ENCODE measurements at places on chromosomes 7 and 10.

DNA sequence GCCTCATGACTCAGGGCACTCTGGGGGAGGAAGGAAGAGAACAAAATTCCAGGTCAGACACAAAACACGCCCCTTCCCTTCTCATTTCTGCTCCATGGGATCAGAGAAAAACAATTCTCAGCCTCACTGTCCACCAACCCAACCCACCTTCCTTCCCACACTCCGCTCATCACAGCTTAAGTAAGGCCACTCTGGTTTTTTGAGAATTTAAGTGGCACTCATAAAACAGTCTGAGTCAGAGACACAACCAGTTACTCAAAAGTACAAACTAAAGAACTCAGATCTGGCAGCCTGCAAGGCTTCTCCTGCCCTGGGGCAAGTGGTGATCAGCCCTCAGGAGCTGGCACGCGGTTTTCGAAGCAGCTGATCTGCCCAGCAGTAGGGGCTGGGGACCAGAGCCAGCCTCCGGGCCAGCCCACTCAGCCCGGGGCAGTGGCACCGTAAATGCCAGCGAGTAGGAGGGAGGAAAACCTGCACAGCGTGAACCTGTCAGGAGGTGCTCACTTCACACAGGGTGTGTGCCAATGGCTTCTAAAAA, 39.1 kb upstream of the ABLIM1 start:
- no peak for DNase-seq

DNA sequence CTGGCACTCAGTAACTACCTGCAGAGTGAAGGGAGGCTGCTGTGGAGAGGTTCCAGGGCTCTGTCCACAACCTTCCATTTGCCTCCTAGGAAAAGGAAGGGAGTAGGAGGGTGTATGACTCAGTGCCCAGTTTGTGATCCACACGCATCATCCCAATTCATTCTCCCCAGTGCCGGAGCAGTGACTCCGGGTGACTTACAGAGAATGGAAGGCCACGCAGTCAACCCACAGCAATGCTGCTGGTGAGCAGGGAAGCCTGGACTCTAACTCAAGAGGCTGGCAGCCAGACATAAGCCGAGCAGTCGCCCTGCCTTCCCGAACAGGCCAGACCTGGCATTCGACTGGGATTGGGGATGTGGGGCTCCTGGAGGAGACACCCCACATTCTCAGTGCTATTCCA, 139.9 kb downstream of the SH3PXD2A start:
- DNase-seq: no peak

GRCh38 chr7:106304568-106304967, 19.8 kb upstream of the NAMPT start:
- no peak for DNase-seq

- DNase-seq: no peak
Observed at GRCh38 chr10:89399956-89400355, 7.5 kb downstream of the IFIT1 start.

DNA sequence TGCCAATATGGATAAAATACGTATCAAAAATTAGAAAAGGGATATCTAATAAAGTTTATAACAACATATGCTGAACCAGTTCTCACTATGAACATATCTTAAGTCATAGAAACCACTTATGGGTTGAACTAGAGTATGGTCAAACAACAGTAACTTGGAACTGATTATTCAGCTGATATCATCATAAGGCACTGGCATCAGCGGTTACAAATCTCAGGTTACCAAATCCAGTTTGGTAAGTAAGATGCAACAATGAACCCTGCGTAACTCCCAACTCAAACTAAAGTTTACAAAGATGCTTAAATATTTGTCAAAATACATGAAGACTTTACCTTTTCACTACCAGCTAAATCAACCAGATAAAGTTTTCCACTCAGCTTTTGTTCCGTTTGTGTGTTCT, 19.3 kb downstream of the KIF5B start:
- DNase-seq: no peak

- no peak for DNase-seq
Observed at GRCh38 chr10:47364366-47364765, 16.2 kb downstream of the RBP3 start.

DNA sequence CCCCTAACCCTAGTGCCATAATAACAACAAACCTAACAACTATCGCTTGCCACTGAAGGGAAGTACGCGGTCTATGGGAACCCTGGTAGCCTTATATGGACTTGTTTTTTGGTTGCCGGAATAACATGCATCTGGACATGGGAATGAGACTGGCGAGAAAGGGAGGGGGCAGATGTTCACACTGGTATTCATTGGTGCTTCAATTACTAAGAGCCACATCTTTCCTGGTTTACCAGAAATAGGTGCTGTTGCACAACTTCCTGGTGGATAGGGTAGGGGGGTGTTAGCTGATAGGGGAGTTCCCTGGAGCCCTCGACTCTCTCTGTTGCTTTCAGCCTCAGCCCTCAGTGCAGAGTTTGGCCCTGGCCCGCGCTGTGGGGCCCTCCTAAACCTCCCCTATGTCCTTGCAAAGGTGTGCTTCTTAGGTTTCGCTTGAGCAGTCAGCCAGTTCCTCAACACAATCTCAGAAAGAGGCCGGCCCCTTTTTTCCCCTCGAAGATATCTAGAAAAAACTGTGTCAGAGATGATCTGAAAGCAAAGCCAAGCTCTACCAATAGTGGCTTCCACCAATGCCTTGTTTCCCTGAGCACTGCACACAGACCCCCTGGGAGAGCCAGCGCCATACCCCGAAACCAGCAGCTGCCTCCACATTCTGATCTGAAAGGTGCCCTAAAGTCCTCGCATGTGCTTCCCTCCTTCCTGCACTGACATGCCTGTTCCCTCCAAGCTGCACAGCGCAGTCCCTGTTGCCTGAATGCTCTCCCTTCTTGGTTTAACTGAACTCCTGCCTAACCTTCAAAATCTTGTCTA, 13.5 kb downstream of the TBXAS1 start:
- DNase-seq: no peak

DNA sequence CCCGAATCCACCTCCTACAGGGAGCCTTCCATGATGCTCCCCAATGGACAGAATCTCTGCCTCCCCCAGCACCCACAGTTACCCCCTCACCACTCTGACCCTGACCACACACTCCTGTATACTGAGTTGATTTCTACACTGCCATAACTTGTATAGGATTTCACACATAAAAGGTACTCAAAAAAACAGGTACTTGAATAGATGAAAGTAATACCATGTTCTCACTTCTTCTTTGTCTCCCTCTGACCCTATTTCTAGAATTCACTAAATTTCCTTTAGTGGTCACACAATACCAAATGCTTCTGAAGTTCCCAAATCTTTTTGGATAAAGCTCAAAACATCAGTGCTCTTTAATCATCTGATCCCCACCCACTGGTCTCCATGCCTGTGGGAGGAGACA, 45.4 kb downstream of the HSPA12A start:
- DNase-seq: no peak

- no peak for DNase-seq
Observed at GRCh38 chr10:102152545-102152890, 329 bp downstream of the NOLC1 start.

GRCh38 chr10:104614245-104614831, 26.8 kb upstream of the SORCS3 start:
- peak; percentile 23 for DNase-seq

DNA sequence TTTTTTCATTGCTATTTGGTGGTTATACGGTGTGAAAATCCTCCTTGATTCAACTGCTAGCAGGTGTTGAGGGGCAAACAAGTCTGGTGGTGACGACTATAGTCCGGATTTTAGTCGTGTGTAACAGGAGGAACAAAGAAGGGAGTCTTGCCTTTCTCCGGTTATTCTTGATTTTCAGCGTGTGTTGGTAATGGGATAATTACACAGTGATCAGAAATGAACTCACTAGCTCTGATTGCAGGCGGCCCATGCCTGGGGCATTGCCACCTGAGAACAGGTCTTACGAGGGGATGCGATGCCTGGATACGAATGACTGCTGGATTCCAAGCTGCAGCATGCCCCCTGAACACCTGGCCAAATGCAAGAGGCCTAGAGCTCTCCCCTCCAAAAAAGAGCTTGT, 72.8 kb downstream of the CAMK1D start:
- DNase-seq: no peak

DNA sequence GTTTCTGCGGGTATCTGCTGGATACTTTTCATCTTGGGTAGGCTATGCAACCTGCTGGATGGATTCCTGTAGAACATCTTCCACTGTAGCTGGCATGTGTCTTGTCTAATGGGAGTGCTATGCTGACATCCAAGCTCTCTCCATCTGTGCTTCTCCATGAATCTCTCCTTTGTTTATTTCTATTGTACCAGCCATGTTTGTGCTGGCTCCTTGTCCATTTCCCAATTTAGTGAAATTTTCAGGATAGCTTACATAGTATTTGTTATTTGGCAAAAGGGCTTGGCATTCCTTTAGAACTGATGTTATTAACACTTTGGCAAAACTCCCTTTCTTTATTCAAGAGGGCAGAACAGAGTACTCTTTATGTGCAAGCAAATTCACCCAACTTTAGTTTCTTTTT, 198.0 kb downstream of the CSTF2T start:
- no peak for DNase-seq

- no peak for DNase-seq
Observed at GRCh38 chr10:13571541-13571940, 15.2 kb upstream of the PRPF18 start.

DNA sequence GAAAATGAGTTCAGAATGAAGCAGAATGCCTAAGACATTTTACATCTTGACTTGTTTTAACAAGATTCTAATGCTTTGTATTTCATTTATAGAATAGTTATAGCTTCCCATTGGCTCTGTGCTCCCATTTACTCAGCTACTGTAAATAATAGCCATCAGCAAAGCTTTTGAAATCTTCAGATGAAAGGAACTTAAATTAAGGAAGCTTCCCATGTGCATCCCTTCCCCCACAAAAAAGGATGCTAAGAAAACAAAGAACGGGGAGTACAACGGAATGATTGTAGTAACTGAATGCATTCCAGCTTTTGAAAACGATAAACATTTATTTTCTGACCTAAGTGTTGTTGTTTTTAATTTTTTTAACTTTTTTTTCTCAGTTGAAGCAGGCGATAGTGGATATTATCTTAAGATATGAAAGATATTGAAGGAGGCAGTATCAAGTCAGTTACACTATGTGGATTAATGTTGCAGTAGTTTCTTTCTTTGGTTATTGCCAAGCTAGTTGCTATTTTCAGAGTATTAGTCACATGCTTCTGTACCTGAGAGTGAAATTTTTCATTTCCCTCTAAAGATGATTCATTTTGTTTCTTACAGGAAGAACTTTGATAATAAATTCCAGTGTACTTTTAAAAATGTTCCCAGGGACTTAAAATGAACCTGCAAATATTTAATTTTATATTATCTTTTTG, 129.2 kb downstream of the KCND2 start:
- DNase-seq: no peak

DNA sequence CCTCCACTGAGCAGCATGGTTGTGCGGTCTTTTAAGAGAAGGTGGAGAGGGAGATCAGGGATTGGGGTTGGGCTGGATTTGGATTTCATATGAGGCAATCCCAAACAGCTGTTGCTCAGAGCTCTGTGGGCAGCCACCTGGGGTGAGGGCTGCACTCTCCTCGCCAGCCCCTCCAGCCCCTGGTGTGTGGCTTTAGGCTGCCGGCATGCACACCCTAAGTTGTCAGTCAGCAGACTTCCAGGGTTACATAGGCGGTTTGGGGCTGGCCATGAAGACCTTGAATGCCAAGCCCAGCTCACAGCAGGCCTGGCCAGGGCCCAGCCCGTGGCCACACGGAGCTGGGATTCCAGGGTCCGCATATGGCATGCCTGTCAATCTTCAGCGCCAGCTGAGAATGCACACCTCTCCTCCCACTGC, 54.8 kb downstream of the ZMIZ1 start:
- no peak for DNase-seq

DNA sequence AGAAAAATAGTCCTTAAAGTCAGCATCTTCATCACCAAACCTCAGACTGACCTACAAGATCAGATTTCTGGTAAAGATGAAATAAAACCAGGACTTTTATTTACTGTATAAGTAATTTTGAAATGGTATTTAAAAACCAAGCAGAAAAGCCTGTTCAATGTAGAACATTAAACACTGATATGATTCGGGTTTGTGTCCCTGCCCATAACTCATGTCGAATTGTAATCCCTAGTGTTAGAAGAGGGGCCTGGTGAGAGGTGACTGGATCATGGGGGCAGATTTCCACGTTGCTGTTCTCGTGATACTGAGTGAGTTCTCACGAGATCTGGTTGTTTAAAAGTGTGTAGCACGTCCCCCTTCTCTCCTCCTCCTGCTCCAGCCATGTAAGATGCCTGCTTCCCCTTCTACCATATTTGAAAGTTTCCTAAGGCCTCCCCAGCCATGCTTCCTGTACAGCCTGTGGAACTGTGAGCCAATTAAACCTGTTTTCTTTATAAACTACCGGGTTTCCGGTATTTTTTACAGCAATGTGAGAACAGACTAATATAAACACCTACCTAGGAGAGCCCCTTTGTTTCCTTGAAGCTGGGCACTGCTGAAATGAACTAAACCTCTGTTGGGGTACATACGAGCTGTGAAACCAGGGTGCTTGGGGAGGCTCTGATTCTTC, 120.1 kb downstream of the KMT2E start:
- no peak for DNase-seq

DNA sequence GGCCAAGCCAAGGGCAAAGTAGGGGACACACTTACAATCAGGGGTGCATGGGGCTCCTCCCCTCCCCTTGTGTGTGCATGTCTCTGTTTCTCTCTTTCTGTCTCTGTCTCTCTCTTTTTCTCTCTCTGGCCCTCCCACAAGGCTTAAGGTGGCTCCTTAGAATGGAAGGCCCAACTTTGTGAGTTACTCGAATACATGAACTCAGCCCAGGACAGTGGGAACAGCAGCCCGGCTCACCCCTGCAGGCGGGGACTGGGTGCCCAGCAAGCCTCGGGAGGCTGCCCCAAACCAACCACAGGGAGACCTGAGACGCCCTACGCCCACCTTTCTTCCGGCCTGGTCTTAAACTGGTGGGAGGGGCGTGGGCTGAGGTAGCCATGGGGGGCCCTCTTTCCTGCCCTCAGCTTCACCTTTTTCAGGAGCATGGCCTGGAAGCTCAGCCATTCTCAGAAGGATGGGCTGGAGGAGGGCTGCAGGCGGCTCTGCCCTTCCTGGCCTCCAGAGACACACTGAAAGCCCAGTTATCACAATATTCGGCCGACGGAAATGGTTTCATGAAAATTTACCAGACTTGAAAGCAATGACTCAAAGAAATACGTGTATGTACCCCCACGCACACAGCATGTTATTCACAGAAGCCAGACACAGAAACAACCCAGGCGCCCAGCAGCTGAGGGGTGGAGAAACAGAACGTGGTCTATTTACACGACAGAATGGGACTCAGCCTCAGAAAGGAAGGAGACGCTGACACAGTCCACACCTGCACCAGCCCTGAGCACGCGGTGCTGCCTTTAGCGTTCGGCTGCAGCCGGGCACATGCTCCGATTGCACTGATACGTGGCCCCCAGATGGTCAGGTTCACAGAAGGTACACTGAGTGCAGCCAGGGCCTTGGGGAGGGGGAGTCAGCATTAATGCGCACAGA, 229.5 kb downstream of the PTPRN2 start:
- DNase-seq: no peak

- DNase-seq: peak; percentile 95
Observed at GRCh38 chr7:44978511-44979366, at the start of gene MYO1G. MYO1G (minus strand) TSS chr7:44979015; CDS start chr7:44978961, 54 bp downstream.
